Osteocyte (in vitro differentiated cells): ENCODE measurements at places on chromosomes 3 and 15. TPM values are rescaled to one million over a fixed set of nuclear protein-coding genes. Genes with fewer than 3 reads are reported as not detected.

GRCh38 chr3:141009496-141009895 is 41.7 kb upstream of the SPSB4 start:
- H3K27ac ChIP-seq: no peak overlapping the region
- no peaks in the 10 kb centered on the region for H3K36me3 ChIP-seq
- no peak overlapping the region for H3K4me3 ChIP-seq
- peaks cover 3% of the 10 kb centered on the region for H3K4me1 ChIP-seq

SERPINI2 gene
- not detected in 2 replicates for total RNA-seq

XIRP1 gene
- not detected in 2 replicates for total RNA-seq

DNA sequence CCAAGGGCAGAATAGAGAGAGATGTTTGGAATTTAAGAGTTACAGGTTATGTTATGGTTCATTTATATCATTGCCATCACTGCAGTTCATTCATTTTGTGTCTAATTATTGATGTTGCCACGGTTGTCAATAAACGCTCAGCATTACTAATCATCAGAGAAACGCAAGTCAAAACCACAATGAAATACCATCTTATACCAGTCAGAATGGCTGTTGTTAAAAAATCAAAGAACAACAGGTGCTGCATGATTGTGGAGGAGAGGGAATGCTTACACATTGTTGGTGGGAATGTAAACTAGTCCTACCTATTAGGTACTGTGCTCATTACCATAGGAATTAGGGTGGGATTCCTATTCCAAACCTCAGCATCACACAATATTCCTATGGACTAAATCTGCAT is 350.5 kb downstream of the TIGIT start:
- H3K27ac ChIP-seq: no peak overlapping the region
- DNase-seq: no peak
- H3K27me3 ChIP-seq: no peaks in the 10 kb centered on the region
- no peak overlapping the region for H3K4me3 ChIP-seq
- peaks cover 2% of the 10 kb centered on the region for H3K36me3 ChIP-seq

DNA sequence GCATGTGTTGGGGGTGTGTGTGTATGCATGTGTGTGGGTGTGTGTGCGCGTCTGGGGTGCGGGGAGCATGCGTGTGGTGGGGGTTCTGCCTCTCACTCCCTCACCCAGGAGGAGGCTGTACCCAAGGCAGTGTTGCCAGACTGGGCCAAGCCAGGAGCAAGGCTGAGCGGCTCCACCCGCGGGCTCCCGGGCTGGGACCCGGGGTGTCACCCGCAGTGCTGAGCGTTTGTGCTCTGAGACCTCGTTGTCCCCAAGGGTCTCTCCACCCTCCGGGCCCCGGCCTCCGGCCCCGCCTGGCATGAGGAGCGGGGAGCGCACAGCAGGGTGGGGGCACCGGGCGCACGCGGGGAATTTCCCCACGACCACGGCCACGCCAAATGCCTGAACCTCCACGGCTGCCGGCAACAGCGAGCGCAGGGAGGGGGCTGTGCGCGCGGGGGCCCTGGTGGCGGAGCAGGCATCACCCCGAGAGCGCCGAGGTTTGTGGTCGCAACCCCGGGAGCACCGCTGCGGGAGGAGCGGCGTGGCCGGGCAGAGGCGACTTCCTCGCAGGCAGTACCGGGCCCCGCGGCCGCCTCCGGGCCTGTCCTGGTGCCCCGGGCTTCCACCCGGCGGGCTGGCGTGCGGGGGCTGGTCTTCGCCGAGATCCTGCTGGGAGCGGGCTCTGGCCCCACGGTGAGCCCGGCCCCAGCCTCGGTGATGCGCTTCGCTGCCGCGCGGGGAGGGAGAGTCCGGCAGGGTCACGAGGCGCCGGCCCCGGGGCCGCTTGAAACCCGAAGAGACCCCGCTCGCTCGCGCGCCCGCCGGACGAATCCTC is 7.4 kb upstream of the OCA2 start:
- H3K27me3 ChIP-seq: no peaks in the 10 kb centered on the region
- H3K27ac ChIP-seq: no peak overlapping the region
- DNase-seq: no peak
- peak overlapping the region; percentile 53 for H3K4me3 ChIP-seq
- H3K36me3 ChIP-seq: peaks cover 3% of the 10 kb centered on the region

DNA sequence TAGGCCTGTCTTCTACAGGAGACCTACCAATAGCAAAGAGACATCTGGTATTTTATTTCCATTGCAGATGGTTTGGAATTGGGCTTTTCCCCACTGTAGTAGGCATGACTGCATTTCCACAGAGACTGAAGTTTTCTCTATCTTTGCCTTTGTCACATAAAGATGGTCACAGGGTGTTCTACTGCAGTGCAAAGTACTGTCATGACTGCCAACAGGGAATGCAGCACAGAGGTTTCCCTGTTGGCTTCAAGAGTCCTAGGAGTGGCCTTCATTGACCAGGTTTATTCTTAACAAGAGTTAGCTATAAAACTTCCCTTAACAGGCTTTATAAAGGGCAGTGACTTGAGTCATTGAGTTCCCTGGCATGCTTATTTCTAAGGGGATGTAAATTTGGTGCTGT is 36.8 kb upstream of the TM4SF4 start:
- no peaks in the 10 kb centered on the region for H3K36me3 ChIP-seq
- no peak overlapping the region for H3K4me3 ChIP-seq
- H3K27ac ChIP-seq: no peak overlapping the region
- no peak for DNase-seq

GRCh38 chr3:196992461-196993065 is 23.9 kb upstream of the PIGZ start:
- peaks cover 3% of the 10 kb centered on the region for H3K27me3 ChIP-seq
- no peak overlapping the region for H3K27ac ChIP-seq
- H3K4me1 ChIP-seq: no peaks in the 10 kb centered on the region
- no peak for DNase-seq
- no peaks in the 10 kb centered on the region for H3K36me3 ChIP-seq

- no peaks in the 10 kb centered on the region for H3K27me3 ChIP-seq
- H3K36me3 ChIP-seq: peaks cover 7% of the 10 kb centered on the region
- DNase-seq: no peak
- H3K4me1 ChIP-seq: peaks cover 16% of the 10 kb centered on the region
- H3K4me3 ChIP-seq: no peak overlapping the region
Observed at GRCh38 chr3:108178676-108179075, 43.5 kb downstream of the IFT57 start.

NRROS gene
- 0.13 and 0.24 TPM in 2 replicates for total RNA-seq

CAV3 gene
- total RNA-seq: not detected in 2 replicates

GPR176 gene
- 21.1 and 22.0 TPM in 2 replicates for total RNA-seq

ZDHHC19 gene
- total RNA-seq: not detected in 2 replicates

CCRL2 gene
- not detected in 2 replicates for total RNA-seq

PARP15 gene
- total RNA-seq: 0.08 TPM in 1 of 2 replicates, not detected in the other

MINDY4B gene
- not detected in 2 replicates for total RNA-seq

DNA sequence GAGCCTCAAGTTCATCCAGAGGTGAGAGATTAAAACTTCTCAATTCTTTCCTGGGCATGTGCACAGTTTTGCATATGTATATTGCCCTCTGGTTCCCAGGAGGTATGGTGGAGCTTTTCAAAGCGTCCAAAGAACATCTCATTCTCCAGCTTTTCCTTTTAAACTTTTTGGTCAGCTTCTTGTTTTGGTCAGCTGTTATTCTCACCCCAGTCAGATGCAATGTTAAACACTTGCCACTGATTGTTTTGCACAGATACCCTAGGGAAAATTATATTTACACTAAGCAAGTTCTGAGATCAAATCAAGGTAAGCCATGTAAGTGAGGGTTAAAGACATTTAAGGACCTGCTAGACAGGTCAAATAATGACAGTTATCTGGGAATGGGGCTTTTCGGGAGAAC is 261.3 kb downstream of the EDEM1 start:
- H3K4me1 ChIP-seq: no peaks in the 10 kb centered on the region
- H3K4me3 ChIP-seq: no peak overlapping the region
- H3K36me3 ChIP-seq: no peaks in the 10 kb centered on the region
- no peaks in the 10 kb centered on the region for H3K27me3 ChIP-seq

GRCh38 chr15:69926006-69926405 is 171.7 kb downstream of the TLE3 start:
- H3K4me1 ChIP-seq: no peaks in the 10 kb centered on the region
- H3K27me3 ChIP-seq: peaks cover 12% of the 10 kb centered on the region
- H3K36me3 ChIP-seq: no peaks in the 10 kb centered on the region
- H3K4me3 ChIP-seq: no peak overlapping the region
- peak; percentile 0 for DNase-seq

DNA sequence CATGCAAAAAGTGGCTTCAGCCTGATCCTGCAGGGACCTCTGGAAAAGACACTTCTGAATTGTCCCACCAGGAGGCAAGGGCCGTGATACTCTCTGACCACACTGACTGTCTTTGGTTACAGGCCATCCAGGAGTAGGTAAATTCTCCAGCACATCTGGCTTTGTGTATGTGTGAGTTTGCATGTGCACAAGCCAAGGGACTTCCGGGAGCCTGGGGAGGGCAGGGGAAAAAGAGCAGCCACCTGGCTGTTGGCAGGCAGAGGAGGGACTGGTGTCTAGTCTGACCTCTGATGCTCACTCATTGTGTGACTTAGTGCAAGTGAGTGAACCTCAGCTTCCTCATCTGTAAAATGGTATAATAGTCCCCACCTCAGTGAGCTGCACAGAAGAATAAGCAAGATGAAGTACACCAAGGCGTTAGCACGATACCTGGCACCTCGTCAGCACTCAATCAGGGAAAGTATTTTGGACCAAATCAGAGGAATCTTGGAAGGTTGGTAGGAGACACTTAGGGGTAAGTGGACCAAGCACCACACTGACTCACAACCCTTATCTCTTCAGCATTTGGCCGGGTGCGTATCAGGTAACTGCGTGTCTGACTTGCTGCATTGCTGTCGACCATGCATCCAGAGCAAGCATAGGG is 19.1 kb downstream of the KLHL6 start:
- no peak for DNase-seq
- no peaks in the 10 kb centered on the region for H3K36me3 ChIP-seq
- peaks cover 14% of the 10 kb centered on the region for H3K4me1 ChIP-seq
- no peak overlapping the region for H3K27ac ChIP-seq
- peaks cover 26% of the 10 kb centered on the region for H3K27me3 ChIP-seq

DNA sequence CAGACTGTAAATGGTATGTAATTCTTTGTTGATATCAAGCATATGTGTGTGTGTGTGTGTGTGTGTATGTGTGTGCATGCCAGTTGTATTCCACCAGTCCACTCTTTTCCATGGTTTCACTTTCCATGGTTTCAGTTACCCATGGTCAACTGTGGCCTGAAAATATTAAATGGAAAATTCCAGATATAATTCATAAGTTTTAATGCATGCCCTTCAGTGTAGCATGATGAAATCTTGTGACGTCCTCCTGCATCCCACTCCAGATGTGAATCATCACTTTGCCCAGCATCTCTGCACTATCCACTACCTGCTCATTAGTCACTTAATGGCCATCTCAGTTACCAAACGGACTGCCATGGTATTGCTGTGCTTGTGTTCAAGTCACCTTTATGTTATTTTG is 215.9 kb downstream of the GBE1 start:
- peaks cover 4% of the 10 kb centered on the region for H3K36me3 ChIP-seq
- H3K4me1 ChIP-seq: no peaks in the 10 kb centered on the region
- no peaks in the 10 kb centered on the region for H3K27me3 ChIP-seq
- no peak overlapping the region for H3K27ac ChIP-seq
- no peak overlapping the region for H3K4me3 ChIP-seq

DNA sequence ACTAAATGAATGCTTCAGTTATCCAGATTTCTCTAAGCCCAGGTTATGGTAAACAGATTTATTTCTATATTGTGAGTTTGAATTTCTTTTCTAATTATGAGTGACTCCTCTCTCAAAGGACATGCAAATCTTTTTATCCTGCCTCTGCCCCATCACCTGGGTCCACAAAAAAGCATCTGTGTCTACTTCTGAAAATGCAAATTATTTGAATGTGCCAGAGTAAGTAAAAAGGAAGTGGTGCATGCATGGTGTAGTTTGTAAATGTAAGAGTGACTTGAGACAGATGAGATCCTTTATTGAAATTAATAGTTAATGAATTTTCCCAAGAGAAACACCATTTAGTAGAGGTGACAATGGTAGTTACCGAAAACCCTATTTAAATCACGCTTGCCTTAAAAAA is 26.9 kb downstream of the MCTP2 start:
- DNase-seq: no peak
- H3K27me3 ChIP-seq: no peaks in the 10 kb centered on the region
- no peaks in the 10 kb centered on the region for H3K4me1 ChIP-seq
- H3K27ac ChIP-seq: no peak overlapping the region
- H3K4me3 ChIP-seq: no peak overlapping the region
- no peaks in the 10 kb centered on the region for H3K36me3 ChIP-seq

KLHL6 gene
- total RNA-seq: not detected in 2 replicates

DNA sequence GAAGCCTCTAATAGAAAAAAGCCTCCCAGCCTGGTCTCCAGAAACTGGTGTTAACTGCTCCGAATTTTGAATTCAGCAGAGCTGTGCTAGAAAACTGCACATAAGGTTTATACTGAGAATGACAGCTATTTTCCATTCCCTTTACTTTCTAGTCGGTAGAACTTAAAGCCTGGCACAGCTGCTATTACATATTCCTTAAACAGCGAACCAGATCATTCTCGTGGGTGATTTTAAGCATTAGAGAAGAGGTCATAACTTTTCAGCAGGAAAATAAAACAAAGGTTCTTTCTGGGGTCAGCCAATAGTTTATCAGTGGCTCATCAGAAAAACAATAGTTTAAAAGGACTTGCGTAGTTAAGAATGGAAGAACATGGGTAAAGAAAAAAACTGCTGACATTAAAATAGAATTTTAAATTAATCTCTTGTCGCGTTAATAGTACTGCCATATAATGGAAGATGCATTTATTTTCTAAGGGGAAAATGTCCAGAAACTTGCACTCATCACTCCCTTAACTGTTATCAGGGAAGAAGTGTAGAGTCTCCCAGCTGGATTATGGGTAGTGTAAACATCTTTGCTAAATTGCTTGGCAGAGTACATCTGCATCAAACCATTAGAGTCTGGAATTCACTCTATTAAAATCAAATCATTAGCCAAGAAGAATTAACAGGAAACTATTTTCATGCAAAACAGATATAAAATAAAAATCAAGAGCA is 7.9 kb downstream of the VGLL4 start:
- peak overlapping the region; percentile 16 for H3K27ac ChIP-seq
- H3K27me3 ChIP-seq: no peaks in the 10 kb centered on the region
- peak overlapping the region; percentile 6 for H3K4me3 ChIP-seq

CNTN3 gene
- total RNA-seq: 0.29 and 0.35 TPM in 2 replicates

CISH gene
- total RNA-seq: 1.7 and 2.4 TPM in 2 replicates

GRCh38 chr3:141998669-141999290 is 122.3 kb downstream of the ATP1B3 start:
- no peak overlapping the region for H3K4me3 ChIP-seq
- H3K36me3 ChIP-seq: peaks cover 7% of the 10 kb centered on the region
- H3K27me3 ChIP-seq: no peaks in the 10 kb centered on the region
- DNase-seq: no peak

SLC28A2 gene
- total RNA-seq: not detected in 2 replicates

DAZL gene
- not detected in 2 replicates for total RNA-seq

DNA sequence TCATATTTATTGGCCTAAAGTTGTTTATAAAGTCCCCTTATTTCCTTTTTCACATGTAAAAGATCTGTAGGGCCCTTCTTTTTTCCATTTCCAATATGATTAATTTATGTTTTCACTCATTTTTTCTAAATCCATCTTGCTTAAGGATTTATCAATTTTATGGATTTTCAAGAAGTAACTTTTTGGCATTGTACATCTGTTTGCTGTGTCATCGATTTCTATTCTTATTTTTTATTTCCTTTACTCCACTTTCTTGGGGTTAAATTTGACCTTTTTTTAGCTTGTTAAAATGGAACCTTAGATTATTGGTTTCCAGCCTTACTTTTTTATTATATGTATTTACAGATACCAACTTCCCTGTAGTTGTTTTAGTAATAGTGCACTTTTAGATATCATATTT is 207.9 kb downstream of the LRTM1 start:
- H3K4me1 ChIP-seq: no peaks in the 10 kb centered on the region
- no peak for DNase-seq
- no peak overlapping the region for H3K4me3 ChIP-seq
